ENCODE measurements at places on chromosomes 6 and 20.

DNA sequence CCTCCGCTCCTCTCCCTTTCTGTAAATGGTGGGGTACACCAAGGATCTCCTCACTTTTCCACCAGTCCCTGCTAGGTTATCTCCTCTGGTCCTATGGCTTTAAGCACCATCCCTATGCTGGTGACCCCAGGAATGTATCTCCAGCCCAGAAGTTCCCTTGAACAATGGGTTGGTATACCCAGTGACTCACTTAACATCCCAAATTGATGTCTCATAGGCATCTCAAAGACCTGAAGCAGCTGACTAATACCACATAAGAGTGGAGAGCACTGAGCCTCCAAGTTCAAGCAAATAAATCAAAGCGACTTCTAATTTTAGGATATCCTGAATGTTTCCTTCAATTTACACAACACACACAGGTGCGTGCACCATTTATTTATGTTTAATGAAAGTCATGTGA, 48.3 kb downstream of the ADGRF1 start:
- H3K27ac ChIP-seq, result no peak overlapping the region
- DNase-seq, result no peak
- H3K27me3 ChIP-seq, result peaks cover 26% of the 10 kb centered on the region
- H3K36me3 ChIP-seq, result no peaks in the 10 kb centered on the region
- no peaks in the 10 kb centered on the region for H3K4me1 ChIP-seq

- peak overlapping the region; percentile 41 for H3K27ac ChIP-seq
- H3K36me3 ChIP-seq, result peaks cover 2% of the 10 kb centered on the region
- peaks cover 23% of the 10 kb centered on the region for H3K27me3 ChIP-seq
These were observed 2.8 kb upstream of the CDSN start for GRCh38 chr6:31122791-31123706.

GRCh38 chr6:158040804-158041347, 59.2 kb downstream of the SYNJ2 start:
- peak overlapping the region; percentile 12 for H3K4me3 ChIP-seq
- peaks cover 11% of the 10 kb centered on the region for H3K36me3 ChIP-seq
- DNase-seq, result no peak
- no peak overlapping the region for H3K27ac ChIP-seq
- H3K27me3 ChIP-seq, result no peaks in the 10 kb centered on the region

- H3K27ac ChIP-seq, result no peak overlapping the region
- no peak for DNase-seq
- peaks cover 8% of the 10 kb centered on the region for H3K27me3 ChIP-seq
These were observed 202.5 kb upstream of the MAN1A1 start for GRCh38 chr6:119552021-119552420.

GRCh38 chr6:28803337-28803709, 120.5 kb downstream of the TRIM27 start:
- no peak overlapping the region for H3K4me3 ChIP-seq
- H3K27me3 ChIP-seq, result peaks cover 74% of the 10 kb centered on the region
- peaks cover 3% of the 10 kb centered on the region for H3K36me3 ChIP-seq
- no peak overlapping the region for H3K27ac ChIP-seq
- H3K4me1 ChIP-seq, result no peaks in the 10 kb centered on the region
- DNase-seq, result no peak

DNA sequence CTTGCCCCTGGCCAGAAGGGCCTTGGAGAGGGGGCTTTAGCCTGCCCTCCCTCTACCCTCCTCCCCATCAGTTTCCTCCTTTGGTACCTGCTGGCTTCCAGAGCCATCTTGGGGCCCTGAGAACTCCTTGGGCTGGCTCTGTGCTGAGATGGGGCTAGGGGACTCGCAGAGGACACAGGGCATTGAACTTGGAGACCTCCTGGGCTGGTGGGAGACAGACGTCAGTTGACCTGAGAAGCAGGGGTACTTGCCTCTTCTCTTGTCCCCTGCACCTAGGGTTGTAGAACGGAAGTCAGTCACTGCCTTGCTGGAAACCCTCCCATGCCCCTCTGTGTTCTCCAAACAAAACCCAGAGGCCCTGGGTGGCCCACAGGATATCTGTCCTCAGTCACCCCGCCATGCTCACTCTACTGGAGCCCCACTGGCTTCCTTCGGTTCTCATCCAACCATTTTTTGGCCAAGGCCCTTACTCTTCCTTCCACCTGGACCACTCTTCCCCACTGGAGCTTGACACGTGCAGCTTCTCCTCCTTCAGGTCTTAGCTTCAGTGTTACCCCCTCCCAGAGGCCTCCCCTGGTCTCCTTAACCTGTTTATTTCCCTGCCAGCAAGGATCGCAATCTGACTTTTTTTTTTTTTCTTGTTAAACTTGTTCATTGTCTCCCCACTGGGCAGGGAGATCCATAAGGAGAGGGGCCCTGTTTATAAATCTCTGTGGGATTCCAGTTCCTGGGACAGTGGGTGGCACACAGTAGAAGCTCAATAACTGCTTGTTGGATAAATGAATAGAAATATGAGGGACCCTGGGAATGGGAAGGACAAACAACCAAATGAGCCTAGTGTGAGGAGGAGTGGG, 971 bp downstream of the RBCK1 start:
- peak overlapping the region; percentile 94 for H3K4me3 ChIP-seq
- peaks cover 40% of the 10 kb centered on the region for H3K4me1 ChIP-seq

DNA sequence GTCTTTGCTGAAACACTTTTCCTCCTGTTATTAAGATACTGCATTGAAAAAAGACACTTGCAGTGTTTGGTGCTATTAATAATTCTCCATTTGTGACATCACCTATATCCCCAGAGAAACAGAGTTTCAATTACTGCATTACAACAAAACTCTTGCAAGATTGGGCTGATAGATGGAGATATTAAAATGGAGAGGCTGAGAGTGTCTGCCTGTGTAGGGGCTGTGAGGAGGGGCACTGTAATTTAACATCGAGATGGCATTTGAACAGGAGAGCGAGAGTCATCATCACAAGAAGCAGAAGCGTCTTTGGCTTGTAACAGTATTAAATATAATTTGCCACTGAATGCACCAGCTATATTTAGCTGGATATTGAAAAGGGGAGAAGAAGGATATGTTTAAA, 316.5 kb downstream of the CDH26 start:
- H3K27me3 ChIP-seq, result peaks cover 18% of the 10 kb centered on the region
- H3K4me3 ChIP-seq, result no peak overlapping the region

- no peaks in the 10 kb centered on the region for H3K36me3 ChIP-seq
- no peak for DNase-seq
- no peak overlapping the region for H3K27ac ChIP-seq
- H3K4me1 ChIP-seq, result peaks cover 3% of the 10 kb centered on the region
- peaks cover 34% of the 10 kb centered on the region for H3K27me3 ChIP-seq
These were observed 141.5 kb upstream of the PDE10A start for GRCh38 chr6:165804331-165805066.
